ENCODE measurements at places on chromosomes 6 and 20.
A peak's percentile ranks its signal among the peaks of the same experiment; 100 is the strongest.

DNA sequence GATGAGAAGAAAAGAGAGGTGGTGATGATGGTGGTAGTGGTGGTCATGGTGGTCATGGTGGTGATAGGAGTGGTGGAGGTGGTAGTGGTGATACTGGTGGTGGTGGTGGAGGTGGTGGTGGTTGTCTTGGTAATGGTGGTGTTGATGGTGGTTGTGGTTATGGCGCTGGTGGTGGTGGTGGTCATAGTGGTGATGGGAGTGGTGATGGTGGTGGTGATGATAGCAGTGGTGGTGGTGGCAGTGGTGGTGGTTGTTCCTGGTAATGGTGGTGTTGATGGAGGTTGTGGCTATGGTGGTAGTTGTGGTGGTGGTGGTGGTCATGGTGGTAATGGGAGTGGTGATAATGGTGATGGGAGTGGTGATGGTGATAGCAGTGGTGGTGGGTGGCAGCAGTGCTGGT lies 36.8 kb downstream of the HAO1 start:
- DNase-seq, result no peak

DNA sequence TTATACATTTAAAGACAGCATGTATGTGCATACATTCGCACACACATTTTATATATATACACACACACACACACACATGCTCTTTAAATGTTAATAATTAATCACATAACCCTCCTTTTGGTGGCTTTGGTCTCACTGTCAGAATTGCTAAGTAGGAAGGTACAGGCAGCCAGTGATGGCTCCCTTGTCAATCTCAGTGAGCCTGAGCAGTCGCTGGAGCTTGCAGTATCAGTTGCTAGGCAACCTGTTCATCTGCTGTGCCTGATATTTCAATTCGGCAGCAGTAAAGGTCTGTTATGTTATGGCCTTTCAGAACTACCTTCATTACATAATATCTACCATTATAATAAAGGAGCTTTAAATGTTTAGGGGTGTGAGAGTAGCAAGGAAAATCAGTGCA lies 374.3 kb downstream of the LMBRD1 start:
- DNase-seq, result peak; percentile 2

DNA sequence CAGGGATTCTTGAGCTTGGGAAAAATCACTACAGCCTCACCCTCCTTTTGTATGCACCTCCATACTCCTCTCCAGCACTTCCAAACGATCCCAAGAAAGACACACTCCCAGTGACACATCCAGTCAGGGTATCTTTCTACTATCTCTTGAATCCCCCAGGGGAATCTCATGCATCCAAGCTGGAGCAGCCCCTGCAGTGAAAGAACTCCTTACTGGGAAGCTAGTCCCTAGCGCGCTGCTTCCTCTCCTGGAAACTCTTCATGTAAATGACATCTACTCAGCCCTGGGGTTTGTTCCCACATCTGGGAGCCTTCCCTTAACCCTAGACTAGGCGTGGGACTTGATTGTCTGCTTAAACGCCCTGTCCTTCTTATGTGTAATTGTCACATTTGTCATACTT lies 329.1 kb upstream of the QKI start:
- peak; percentile 29 for DNase-seq

GRCh38 chr6:30152910-30153610 lies 8.0 kb downstream of the TRIM10 start:
- DNase-seq, result no peak

GRCh38 chr6:157708239-157708638 lies 114.8 kb upstream of the SNX9 start:
- peak; percentile 61 for DNase-seq

- DNase-seq, result no peak
Observed at GRCh38 chr6:32208996-32209395, 14.9 kb downstream of the NOTCH4 start.

DNA sequence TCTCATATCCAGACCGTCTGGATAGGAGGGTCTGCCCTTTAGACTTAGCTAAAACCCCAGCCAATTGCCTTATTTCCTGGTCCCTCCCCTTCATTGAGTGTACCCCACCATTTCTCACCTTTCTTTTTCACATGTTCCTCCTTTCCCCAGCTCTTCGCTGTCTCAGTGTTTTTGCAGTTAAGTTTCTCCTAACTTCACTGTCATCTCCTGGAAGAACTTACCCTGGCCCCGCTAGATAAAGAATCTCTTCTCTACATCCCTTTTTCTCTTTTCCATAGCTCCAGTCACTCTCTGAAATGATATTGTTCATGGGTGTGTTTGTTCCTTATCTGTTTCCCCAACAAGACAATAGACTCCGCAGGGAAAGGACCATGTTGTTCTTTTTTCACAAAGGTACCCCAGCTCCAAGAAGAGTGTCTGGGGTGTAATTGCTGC lies 208.8 kb downstream of the TSHZ2 start:
- no peak for DNase-seq

DNA sequence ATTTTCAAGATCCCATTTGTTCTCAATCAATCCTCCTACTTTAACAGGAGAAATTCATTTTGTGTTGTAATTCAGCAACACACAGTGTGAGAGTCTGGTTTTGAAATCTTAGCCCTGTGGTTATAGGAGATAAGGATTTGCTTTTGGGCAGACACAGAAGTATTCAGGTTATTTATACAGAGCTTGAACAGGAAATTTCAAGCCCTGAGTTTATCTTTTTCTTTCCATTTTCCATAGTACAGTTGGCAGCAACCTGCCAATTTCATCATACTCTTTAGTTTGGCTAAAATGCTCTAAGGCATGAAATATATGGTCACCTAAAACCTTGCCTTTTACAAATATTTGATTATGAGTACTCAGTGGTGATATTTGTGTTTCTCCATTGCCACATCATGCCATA lies 41.4 kb downstream of the PKIB start:
- DNase-seq, result no peak

GRCh38 chr6:25220857-25221256 lies 58.3 kb upstream of the CARMIL1 start:
- no peak for DNase-seq

- no peak for DNase-seq
Observed at GRCh38 chr6:13001927-13002326, 285.4 kb downstream of the PHACTR1 start.

- DNase-seq, result no peak
Observed at GRCh38 chr6:166262743-166263515, 45.3 kb downstream of the PRR18 start.

- DNase-seq, result peak; percentile 97
Observed at GRCh38 chr20:31712564-31713311, 9.9 kb downstream of the BCL2L1 start.

- DNase-seq, result no peak
Observed at GRCh38 chr6:84669945-84670344, 94.5 kb downstream of the TBX18 start.

GRCh38 chr6:16184129-16184528 lies 54.3 kb upstream of the GMPR start:
- DNase-seq, result peak; percentile 43

DNA sequence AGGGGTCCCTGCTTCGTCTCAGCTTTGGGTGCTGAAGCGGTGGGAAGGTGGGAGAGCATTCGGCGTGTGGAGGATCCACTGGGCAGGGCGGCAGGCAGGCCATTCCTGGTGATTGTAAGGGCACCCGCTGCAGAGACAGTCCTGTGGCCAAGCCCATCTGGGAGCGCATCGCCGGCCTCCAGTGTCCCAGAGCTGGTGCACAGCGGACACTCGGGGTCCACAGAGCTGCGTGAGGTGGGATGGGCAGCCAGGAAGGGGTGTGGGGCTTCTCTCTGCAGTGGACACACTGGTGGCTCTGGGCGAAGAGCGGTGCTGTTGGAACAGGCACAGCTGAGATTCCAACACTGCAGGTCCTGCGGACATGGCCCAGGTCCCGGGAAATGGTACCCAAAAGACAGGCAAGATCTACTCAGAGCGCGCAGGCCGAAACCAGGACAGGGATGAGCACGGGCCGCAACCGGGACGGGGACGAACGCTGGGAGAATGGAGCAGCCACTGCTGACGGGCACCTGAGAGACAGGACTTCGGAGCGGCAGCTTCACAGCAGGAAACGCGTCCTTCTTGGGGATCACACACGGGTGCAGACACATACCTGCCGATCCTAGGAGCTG lies 188.2 kb downstream of the ERMARD start:
- no peak for DNase-seq

DNA sequence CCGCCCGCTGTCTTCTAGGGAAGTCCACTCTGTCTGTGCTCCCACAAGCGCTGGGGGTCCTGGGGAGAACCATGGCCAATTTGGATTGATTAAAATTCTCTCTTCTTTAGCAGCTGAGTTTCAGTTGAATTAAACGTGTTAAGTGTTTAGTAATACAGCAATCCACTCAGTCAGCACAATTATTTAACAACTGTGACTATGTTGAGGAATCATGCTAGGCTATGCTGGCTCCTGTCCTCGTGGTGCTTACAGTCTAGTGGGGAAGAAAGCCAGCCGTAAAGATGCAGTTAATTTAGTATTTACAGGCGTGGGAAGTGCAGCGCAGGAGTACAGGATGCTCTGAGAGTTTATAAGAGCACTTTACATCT lies 88.9 kb upstream of the FOXP4 start:
- DNase-seq, result no peak

GRCh38 chr20:48142516-48142773 lies 357.2 kb upstream of the SULF2 start:
- DNase-seq, result no peak

DNA sequence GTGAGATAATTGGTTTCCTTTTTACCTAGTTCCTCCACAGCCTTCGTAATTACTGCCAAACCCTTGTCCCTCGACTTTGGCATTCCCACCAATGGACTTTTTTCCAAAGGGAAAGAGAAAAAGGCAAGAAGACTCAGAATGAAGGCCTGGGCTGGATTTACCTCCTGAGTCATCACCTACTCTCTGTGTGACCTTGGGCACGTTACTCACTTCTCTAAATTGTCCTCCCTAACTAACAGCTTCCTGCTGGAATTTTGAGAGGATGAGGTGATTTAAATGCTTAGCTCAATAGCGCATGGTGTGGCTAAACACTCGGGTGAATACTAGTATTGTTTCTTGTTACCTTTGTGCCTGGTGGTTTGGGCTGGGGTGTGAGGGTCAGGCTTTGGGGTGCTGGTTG lies 146.6 kb downstream of the DHX35 start:
- DNase-seq, result no peak

- no peak for DNase-seq
Observed at GRCh38 chr20:44211177-44212039, 837 bp upstream of the OSER1 start.

DNA sequence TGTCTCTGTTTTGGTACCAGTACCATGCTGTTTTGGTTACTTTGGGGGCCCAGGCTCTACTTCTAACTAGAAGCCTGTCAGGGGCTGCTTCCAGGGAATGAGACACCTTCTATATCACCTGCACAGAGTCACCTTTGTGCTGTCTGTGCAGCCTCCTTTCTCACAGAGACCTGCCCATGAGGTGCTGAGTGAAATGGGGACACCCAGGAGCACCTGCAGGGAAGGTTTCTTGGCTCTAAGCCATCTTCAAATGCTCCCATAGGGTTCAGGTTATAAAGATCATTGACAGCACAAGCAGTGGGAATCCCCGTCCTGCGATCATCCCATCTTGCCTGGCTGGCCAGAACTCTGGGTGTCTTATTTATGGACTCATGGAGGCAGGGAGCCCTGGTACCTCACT lies 19.1 kb downstream of the GABRR2 start:
- DNase-seq, result no peak

DNA sequence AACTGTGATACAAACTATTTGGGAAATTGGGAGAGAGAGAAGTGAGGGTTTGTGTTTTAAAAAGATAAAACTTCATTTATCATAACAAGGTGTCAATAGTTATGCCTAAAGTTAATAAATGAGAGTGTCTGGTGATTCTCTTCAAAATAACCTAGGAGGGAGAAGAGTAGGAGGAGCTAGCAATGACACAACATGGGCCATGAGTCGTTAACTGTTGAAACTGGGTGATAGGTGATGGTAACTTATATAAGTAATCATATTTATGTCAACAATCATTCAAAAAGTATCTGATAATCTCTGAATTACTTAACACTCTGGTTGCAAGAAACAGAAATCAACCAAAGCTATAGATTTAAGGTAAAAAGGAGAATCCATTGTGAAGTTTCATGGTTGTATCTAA lies 46.8 kb upstream of the INSM1 start:
- no peak for DNase-seq

- DNase-seq, result no peak
Observed at GRCh38 chr20:25221592-25222460, 26.1 kb upstream of the PYGB start.

- no peak for DNase-seq
Observed at GRCh38 chr20:62891111-62891510, 29.5 kb upstream of the TCFL5 start.

- DNase-seq, result no peak
Observed at GRCh38 chr6:140440223-140440835, 1065.9 kb upstream of the CITED2 start.

DNA sequence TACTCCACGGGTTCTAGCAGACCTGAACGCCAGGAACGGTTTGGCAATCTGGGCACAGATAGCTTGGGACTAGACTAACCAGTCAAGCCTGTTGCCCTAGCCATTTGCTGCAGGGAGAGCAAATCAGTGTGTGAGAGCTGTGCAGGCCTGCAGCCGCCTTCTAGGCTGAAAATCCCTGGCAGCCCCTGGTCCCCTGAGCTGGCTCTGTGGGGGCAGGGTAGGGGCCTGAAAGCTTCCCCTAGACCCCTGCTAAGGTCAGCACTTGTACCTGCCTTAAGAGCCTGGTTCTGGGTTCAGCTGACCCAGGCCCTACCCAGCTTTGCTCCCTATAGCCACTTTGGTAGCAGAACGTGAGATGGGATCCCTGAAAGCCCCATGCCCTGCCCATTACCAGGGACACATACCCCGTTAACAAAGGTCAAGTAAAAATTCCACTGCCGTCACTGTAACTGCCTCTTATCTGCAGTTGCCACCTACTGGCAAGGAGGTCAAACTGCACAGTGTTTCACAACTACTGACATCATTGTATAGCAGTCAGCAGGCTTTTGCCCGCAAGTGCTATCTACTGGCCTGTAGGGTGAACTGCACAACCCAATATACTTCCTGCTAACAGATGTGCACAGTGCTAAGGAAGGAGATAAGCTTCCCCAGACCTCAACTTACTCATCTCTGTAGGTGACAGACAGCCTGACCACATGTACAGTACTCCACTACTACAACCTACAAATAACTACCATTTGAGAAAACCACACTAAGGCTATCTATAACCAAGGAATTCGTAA lies 95.1 kb upstream of the OLIG3 start:
- peak; percentile 95 for DNase-seq

- DNase-seq, result no peak
Observed at GRCh38 chr20:52964131-52964530, 8.0 kb upstream of the TSHZ2 start.

All from GM23338 (cell line).